ENCODE measurements at places on chromosomes 13 and 19.

DNA sequence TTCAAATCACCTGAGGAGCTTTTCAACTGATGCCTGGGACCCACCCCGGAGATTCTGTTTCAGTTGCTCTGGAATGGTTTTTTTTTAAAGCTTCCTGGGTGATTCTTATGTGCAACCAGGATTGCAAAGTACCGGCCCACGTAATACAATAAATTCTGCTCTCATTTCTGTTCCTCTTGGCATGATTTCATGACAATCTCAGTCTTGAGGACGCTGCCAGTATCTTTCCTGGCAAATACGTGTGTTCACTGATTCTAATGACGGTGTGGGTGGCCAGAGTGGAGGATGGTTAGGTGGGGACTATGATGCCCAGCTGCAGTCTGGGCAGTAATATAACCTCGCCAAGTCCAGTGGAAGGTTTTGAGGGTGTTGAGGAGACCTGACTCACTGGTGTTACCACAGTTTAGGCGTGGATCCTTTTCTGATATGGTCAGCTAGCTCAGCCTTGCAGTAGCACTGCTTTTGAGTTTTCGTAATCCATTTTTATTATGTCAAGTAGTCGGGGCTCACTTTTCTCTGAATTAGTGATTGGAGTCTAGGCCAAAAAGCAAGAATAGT lies 49.4 kb downstream of the FAM124A start:
- no peak for DNase-seq

DNA sequence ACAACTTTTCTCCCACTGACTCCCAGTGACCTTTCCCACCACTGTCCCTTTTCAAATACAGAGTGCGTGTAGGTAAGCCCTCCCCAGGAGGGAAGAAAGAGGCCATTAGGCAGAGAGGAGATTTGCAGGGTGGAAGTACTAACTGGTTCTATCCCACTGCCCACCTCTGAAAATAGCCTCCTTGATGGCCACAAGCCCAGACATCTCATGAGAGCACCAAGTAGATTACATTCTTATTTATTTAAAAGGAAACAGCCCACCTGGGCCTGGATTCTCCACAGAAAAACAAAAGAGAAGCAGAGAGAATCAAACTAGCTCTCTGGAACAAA lies 445.3 kb downstream of the FOXO1 start:
- DNase-seq, result no peak

GRCh38 chr19:2223391-2223790 lies 12.7 kb downstream of the PLEKHJ1 start:
- no peak for DNase-seq

- DNase-seq, result peak; percentile 54
Observed at GRCh38 chr19:1318678-1319471, 33.2 kb downstream of the EFNA2 start.

DNA sequence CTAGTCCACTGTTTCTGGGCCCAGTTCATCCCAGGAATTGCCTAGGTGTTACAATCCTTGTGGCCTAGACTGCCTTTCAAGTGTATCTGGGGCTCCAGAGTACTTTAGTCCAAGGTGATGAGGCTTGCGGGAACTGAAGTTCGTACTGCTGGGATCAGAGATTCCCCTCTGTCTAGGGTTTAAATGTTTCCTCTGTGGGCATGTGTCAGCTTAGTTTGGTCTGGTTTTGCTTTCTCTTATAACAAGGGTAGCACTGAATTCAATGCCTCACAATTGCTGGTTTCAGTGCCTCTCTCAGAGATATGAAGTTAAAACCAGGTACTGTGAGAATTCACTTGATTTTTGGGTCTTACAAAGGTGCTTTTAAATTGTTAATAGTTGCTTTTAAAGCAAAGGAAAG lies 30.8 kb downstream of the RGCC start:
- DNase-seq, result no peak

DNA sequence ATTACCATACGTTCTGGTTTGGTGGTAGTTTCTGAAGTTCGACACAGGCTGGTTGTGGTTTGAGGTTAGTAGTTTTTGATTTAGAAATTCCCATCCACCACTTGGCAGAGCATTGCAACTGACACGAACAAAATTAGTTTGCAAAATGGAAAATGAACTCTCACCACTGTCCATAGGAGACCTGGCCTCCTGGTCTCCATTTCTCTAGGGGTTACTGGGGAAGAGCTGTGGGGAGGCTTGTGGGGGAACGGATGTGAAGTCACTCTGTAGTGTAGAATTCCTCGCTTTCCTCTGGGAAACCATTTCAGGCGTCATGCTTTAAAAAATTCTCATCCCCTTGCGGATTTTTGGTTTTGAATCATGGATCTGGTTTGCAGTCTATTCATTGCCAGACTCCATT lies 321.5 kb upstream of the MAB21L1 start:
- DNase-seq, result no peak

DNA sequence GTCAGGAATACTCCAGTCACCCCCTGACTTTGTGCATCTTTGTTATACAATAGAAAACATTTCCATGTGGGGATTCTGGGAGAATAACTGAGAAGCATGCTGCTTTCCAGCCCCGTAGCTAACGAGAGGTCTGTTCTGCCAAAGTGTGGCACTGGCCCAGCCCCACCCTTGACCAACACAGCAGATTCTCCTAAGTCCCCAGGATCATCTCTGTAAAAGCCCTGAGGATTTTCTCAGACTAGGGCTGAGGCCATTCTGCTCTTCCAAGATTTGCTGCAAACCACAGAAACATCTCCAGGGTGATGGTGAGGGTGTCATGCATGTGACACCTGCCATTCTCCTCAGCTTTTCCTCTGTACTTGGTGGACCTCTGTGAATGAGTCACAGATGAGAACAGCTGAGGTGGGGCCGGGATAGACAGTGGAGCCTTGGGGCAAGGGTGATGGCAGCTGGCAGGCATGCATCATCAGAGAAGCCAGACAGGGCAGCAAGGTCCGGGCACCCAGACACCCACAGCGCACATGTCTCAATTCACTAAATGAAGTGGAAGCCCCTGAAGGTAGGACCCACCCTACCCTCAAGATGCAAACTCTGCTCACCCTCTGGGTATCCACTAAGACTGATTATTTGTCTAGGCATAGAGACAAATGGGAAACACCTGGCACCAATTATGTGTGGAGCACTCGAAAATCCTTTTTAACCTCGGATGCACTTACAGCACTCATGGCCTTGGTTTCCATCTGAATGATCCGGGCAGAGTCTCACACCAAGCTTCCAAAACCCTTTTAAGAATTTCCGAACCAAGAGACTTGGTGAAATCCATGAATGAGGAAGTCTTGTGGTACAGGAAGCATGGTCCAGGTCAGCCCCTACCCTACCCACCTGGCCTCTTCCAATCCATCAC lies 20.1 kb upstream of the DOCK9 start:
- DNase-seq, result no peak

DNA sequence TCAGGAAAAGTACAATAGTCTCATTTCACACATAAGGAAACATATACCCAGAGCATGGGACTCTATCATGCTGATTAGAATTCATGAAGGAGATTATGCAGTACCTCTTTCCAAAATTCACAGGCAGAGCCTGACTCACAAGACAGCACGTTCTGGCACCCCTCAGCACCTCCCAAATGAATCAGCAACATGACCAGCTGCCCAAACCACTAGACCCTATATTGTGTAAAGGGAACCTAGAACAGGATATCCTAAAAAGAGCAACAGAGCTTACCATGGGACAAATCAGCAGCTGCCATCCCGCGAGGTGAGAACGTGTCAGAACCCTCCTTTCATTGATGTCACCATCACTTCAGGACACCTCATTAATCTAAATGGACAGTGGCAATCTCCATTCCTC lies 2.5 kb downstream of the ZNF426 start:
- DNase-seq, result no peak

DNA sequence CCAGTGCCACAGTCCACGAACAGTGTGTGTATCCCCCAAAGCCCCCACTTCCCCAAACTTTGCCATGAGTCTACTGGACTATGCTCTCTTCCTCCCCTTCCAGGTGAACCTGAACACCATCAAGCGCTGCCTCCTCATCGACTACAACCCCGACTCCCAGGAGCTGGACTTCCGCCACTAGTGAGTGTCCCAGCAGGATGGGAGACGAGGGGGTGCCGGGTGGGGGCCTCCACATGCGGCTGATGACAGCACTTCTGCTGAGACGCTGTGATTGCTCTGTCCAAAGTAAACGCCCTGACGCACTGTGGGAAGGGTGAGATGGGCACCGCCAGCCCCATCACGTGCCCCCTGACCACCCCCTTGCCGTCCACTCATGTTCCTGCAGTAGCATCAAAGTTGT lies 2.0 kb upstream of the P2RY11 start:
- DNase-seq, result no peak

DNA sequence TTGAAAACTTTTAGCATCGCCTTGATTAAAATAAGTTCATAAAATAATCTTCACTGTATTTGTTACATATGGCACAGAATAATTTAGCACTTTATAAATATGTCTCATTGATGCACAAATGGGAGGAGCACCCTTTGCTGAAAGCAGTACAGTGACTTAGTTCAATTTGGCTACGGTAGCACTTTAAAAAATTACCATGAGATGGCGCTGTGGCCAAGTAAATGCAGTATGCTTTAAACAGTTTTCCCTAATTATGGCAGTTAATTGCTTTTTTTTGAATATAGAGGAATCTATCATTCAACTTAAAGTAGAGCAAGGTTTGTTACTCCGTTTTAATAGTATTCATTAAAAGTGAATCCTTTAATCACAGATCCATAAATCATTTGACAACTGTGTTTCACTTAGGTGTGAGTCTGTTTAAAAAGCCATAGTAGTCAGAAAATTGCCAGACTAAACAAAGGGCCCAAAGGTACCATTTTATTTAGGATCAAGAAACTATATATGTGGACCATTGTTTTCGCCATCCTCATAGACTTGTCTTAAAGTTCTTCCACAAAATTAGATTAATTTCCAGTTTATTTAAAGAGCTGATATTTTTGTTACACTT lies 34.7 kb upstream of the ESD start:
- DNase-seq, result peak; percentile 60

DNA sequence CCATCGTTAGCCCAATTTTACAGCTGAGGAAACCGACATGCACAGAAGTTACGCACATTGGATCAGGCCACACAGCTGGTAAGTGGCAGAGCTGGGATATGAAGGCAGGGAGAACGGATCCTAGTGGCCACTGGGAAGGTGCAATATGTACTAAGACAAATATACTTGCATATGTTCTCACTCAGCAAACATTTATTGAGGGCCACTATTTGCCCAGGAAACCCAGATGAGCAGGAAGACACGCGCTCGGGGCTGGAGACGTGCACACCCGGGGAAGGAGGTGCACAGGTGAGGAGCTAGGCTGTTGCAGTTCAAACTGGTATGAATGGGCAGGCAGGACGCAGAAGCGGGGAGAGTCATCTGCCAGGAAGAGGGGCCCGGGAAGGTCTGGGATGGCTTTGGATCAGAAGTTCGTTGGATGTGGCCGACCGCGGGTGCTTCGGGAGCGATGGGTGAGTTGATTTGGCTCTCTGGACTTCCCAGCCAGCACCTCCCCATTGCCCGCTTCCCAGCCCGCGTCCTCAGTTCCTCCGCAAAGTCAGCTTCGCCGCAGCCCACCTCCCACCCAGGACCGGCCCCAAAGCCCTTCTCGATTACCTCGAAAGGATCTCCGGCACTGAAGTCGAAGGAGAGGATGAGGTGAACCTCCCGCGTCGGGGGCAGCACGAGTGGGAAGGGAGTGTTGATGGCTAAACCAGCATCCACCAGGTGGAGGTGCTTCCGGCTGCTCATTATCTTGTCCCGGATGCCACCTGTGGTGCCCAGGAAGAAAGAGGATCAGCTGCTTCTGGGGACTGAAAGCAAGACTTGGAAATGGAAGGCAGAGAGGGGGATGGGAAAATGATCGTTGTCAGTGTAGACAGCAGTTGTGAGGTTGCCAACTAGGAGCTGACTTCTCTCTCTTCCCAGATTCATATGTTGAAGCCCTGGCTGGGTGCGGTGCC lies 17.8 kb upstream of the CABP5 start:
- DNase-seq, result no peak

GRCh38 chr19:33866696-33867095 lies 70.0 kb downstream of the KCTD15 start:
- DNase-seq, result no peak

- DNase-seq, result no peak
Observed at GRCh38 chr13:76917095-76917494, 30.9 kb upstream of the KCTD12 start.

DNA sequence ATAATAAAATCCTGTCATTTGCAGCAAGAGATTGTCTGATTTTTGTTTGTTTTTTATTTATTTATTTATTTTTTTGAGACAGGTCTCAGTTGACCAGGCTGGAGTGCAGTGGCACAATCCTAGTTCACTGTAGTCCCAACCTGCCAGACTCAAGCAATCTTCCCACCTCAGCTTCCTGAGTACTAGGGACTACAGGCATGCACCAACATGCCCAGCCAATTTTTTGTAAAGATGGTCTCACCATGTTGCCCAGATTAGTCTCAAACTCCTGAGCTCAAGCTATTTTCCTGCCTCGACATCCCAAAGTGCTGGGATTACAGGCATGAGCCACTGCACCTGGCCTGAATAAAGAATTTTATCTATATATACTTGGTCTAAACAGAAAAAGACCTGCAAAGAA lies 17.6 kb downstream of the ZNF233 start:
- DNase-seq, result no peak

GRCh38 chr13:28613562-28613961 lies 45.4 kb upstream of the POMP start:
- no peak for DNase-seq

GRCh38 chr19:29503140-29503758 lies 22.5 kb upstream of the VSTM2B start:
- no peak for DNase-seq

GRCh38 chr19:18418483-18419194 lies 559 bp upstream of the SSBP4 start:
- DNase-seq, result no peak

- no peak for DNase-seq
Observed at GRCh38 chr19:14558370-14559066, 13.3 kb downstream of the NDUFB7 start.

- DNase-seq, result no peak
Observed at GRCh38 chr13:66875264-66875663, 354.9 kb downstream of the PCDH9 start.

- no peak for DNase-seq
Observed at GRCh38 chr19:48656840-48657474, 11.0 kb upstream of the CA11 start.

GRCh38 chr19:50668416-50668815 lies 19.2 kb downstream of the C19orf81 start:
- peak; percentile 29 for DNase-seq

DNA sequence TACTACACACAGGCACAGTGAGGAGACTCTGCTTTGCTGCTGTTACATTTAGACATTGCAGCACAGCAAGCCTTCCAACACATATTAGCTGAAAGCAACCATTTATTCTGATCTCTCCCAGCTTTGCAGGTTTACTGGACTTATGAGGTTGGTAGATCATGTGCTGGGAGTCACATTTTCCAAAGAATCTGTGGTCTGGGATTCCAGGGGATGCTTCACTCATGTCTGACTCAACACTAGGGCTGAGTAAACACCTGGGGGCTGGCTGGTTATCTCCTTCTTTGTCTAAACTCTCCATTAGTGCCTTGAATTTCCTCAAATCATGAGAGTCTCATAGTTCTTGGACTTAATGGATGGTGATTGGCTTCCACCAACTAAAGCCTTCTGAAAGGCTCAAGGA lies 5.4 kb upstream of the LGALS13 start:
- no peak for DNase-seq

GRCh38 chr19:47693489-47693888 lies 19.7 kb upstream of the EHD2 start:
- no peak for DNase-seq

Measured in nephron progenitor cell (in vitro differentiated cells).